ENCODE measurements at places on chromosomes 1 and 21.

DNA sequence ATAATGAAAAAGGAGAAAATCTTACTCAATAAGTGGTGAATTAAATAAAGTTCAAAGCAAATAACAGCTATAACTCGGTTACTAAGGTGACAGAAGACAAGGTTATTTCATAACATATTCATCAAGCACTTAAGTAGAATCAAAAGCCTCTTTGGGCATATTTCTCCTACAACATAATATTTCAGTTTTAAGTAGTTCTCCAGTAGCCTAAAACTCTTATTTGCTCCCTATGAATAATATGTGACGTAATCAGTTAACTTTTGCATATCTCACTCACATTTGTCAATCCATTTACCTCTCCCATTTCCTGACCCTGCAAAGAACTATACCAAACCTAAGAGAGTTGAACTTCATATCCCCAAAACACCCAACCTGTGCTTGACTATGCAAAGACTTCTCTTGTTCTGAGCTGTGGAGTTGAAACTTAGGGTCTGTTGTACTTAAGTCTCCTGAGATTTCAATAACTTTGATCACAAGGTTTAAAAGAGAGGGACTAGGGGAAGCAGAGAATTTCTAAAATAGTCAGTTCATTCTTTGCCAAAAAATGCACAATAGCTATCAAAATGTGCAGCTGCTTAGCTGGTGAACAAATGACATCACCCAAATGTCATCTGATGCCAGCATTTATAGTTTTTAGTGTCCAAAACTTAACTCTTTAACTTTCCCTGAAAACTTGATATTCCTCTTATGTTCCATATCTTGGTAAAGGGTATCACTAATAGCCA, 37.2 kb downstream of the TTLL7 start:
- no peak for DNase-seq

DNA sequence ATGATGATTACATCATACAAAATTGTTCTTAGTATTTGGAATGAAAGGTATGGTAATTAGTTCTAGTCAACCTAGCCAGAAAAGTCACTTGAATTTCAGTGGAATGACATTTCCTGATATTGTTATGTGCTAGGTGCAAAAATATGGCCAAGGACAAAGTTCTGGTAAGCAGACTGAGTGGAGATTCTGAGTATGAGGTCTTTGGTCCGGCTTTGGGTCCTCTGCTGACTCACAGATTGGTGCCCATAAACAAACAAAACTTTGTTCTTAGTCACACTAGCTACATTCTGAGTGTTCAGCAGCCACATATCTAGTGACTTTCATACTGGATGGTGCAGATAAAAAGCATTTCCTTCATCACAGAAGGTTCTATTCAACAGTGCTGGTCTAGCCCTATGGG, 206.1 kb downstream of the ZNF648 start:
- DNase-seq, result no peak

DNA sequence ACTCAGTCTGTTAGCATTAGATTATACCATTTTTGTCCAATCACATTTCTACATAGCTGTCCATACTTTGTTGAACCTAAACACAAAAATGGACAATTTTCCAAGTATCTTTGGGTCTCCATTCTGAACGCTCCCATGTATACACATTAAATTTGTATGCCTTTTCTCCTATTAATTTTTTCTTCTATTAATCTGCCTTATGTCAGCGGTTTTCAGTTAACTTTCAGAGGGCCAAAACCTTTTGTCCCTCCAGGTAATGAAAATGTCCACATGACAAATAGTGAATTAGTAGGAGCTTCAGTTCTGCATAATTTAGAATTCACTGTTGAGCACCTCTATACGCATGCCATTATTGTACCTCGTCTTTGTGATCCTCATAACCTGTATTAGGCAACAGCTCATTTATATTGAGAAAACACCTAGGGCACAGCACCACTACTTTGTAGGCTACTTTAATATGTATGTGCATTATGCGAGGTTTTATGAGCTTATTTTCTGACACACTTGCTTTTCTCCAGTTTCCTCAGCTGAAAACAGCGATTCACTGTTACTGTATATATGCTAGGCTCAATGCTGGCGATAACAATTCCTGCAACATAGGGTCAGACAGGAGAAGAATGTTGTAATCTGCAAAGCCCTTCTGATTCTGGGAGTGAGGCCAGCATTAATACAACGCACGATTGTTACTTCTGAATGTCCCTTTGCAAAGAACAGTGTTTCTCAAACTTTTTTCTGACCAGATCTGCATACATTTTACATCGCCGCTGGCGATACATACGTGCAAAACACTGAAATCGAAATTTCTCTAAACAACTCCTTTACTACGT, 1.1 kb upstream of the ABCD3 start:
- no peak for DNase-seq

GRCh38 chr1:154313066-154313356, 7.9 kb upstream of the AQP10 start:
- DNase-seq, result no peak

DNA sequence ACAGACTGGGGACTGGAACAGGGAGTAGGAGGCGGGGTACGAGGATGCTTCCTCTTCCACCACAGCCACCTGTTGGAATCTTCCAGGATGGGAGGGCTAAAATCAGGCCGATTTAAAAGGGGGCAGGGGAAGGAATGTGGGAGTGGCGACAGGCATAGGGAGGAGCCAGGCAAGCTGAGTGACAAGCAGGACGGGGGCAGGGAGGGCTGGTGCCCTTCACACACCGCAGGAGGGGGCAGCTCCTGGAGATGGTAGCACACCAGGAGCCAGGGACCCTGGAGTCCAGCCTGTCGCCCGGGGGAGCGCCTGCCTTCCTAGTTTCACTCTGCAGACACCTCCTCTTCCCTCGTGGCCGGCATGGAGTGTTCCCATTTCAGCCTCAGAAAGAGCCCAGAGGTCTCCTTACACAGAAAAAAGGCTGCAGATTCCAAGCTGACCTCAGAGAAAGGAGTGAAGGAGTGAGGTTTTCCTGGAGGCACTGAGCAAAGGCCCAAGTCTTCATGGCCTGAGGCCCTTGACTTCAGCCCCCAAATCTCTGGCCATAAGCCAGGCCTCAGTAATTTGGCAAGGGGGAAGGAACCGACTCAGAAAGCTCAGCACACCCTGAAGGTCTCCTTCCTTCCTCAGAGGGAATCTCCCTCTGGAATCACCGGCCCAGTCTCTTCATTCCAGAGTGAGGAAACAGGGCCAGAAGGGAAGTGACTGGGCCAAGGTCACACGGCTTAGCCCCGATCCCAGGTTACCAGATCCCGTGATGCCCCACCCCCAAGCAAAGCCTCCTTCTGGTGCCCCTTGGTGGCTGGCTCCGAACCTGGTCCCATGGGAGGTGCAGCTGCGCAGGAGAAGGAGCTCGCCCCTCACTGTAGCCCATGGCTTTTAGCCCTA, 8.1 kb downstream of the BLACAT1 start:
- no peak for DNase-seq

DNA sequence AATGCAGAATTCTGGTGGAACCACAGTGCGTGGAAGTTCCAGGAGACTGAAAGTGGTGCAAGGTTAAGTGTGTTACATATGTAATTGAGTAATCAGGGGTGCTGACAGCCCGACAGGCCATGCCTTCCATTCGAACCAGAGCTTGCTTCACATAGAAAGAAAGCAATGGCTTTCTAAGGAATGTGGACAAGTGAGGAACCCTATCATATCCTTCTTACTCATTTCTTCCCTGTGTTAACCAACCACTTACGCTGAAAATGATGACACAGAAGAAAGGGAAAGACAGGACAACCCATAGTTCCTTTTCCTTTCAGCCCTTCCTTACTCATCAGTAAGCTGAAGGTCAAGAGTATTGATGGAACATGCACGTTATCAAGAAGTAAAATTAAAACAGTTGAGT, 48.1 kb upstream of the KCNA3 start:
- no peak for DNase-seq

DNA sequence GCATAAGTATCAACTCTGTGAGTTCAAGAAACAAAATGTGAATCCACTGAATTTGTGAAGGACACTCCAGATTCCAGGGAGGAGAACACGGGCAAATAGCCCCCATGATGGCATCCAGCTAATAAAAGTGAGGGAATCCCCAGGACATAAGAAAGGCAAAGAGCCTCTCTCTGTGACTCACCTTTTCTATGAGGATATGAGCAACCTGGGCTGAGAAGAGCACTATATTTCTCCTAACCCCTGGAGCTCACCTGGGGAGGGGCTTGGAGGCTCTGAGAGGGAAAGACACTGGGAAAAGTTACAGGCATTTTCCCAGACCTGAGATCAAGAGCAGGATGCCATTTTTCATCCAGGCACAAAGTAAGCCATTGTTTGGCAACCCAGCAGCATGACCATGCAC, 1298.8 kb downstream of the PLA2G4A start:
- no peak for DNase-seq

GRCh38 chr1:168424281-168424680, 119.5 kb downstream of the XCL2 start:
- DNase-seq, result no peak

DNA sequence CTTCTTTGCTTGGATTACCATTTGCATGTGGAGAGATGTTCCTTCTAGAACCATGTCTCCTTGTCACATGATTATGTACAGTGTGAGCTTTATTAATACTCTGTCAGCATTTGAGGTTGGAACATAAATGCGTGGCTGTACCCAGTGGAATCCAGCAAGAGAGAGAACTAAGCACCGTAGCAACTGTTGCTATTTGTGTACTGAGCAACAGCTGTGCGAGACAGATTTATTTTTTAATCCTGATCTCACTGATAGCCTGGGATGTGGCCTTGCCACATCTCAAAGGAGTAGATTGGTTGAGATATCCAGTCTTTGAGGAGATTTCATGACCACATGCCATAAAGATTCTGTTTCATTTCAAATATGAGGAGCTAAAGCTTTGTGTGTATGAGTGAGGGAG, 43.4 kb downstream of the KIF1B start:
- DNase-seq, result no peak

DNA sequence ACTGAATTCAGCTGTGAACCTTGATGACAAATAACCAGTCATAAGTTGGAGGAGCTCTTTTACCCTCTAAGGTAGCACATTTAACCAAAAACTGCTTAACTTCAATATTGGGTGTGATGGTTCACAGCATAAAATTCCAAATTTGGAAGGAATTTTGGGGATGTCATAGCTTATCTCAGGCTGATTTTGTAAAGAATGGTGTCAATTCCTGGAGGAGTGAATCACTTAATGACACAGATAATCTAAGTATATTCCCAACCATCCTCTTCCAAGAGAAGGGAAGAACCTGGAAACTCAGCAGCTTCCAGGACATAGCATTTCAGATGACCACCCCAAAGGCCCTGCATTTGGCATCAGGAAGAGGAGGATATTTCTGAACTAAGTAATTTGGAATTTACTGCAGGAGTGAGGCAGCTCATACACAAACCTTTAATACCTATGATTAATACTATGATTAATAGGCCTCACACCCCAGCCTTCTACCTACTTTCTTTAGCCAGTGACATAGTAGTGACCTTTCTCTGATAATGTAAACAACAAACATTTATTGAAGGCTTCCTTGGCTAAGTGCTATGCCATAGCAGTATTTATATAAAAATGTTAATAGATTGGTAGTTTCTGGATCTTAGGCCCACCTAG, 14.5 kb downstream of the GLUL start:
- no peak for DNase-seq

DNA sequence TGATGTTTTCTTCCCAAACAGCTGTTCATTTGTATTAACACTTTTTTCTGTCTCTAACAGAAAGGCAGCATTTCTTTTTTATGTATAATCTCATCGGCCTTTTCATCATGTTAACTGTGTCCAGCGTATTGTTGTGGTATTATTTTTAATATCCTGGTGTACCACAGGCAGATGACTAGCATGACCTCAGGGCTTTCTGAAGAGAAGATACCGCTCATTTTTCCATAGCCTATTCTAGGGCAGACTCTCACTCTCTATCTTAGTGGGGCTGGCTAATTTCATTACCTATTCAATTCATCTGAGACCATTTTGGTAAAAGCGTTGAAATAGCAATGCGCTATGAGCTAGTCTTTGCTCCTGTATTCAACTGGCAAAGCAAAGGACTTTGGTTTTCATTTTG, 209.9 kb downstream of the SDCCAG8 start:
- DNase-seq, result no peak

- DNase-seq, result no peak
These were observed 154.3 kb upstream of the RNPC3 start for GRCh38 chr1:103371234-103371633.

- no peak for DNase-seq
These were observed 360.3 kb downstream of the NTNG1 start for GRCh38 chr1:107501081-107501605.

GRCh38 chr21:43193651-43194302, 25.0 kb downstream of the CRYAA start:
- no peak for DNase-seq

GRCh38 chr1:163824490-163824889, 502.7 kb downstream of the NUF2 start:
- no peak for DNase-seq
